Kidney (tissue), 22 donors: ENCODE measurements at places on chromosomes 1 and 21.

DNA sequence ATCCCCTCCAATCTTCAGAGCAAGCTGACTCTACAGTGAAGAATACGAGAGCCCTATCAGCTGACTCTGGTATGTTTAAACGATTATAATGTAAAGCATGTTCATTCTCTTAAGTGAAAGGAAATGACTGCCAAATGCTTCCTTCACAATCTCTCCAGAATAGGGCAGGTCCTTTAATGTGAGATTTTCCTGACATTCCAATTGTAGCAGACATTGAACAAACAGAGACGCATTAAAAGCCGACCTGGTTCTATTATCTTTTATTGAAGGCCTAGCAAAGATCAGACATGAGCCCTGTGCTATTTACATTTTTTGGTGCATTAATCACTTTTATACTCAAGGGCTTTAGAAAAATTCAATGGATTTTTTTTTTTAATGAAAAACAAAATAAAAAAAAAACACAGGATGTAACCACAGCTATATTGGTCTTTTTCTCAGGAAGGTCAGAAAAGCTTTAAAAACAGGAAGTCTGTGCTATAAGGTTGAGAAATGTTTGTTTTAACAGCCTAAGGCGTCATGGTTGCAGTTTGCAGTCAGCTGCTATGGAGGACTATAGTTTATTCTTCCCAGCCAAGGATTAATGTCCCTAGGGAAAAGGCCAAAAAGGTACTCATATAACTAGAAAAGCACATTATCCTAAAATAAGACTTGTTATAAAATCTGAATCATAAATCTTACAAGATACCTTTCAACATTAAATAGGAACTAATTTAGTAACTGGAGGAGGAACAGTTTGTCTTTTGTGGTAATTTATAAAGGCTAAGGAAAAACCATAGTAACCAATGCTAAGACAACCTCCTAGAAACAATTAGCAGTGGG, 104.8 kb downstream of the RERE start:
- peak; percentile 16 for DNase-seq

DNA sequence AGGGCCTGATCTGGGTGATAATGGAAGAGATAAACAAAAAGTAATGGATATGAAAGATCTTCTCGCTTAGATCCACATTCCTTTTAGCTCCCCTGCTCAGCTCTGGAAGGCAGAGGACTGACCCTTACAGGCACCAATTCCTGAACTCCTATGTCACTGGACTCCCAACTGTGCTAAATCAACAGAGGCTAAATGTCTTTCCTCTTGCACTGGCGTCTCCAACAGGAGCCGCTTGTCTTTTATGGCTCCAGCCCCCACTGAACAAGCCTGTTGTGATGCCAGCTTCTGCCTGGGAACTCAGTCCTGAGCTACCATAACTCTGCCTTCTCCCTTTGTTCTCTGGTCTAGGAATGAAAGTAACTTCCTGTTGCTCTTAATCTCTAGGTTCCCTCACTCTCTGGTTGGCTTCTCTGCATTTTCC, 142.1 kb upstream of the COL11A1 start:
- no peak for DNase-seq

DNA sequence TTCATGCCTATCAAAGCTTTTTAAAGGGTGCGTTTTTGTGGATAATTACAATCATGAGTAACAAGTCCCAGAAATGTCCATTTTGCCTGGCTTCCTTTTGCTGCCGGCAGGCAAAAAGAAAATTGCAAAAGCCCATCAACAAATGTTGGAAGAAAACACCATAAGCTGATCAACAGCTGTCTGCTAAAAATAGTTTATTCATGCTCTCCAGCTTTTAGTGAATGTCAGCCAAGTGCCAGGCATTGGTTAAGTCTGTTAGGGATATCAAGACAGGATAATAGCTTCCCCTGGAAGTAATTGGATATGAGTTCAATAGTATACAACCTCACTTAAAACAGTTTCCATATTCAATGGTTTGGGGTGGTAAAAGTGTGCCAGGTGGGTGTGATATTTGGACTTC, 13.6 kb upstream of the AGMAT start:
- DNase-seq: no peak

GRCh38 chr21:27129215-27129614, 162.3 kb upstream of the ADAMTS5 start:
- DNase-seq: no peak

GRCh38 chr21:22725436-22725835, 1727.2 kb downstream of the NCAM2 start:
- DNase-seq: no peak

- DNase-seq: no peak
Observed at GRCh38 chr1:219276049-219276738, 102.5 kb downstream of the LYPLAL1 start.

DNA sequence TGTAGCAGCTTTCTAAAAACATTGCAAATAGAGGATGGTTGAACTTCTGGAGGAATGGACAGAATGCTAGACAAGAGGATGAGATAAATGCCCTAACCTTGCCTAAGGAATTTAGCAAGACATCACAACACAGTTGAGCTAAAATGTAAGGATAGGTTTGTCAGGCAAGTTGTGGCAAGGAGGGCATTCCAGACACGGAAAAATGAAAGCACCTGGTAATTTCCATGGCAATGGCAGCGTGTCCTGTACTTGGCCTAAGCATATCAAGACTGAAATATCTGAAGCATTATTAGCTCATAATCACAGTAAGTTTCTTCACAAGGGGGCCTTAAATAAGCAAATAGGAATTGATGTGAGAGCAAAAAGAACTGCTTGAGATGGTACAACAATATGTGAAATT, 105.1 kb upstream of the USP25 start:
- DNase-seq: no peak
